ENCODE measurements at places on chromosomes 1 and 21.
A peak's percentile ranks its signal among the peaks of the same experiment; 100 is the strongest.

DNA sequence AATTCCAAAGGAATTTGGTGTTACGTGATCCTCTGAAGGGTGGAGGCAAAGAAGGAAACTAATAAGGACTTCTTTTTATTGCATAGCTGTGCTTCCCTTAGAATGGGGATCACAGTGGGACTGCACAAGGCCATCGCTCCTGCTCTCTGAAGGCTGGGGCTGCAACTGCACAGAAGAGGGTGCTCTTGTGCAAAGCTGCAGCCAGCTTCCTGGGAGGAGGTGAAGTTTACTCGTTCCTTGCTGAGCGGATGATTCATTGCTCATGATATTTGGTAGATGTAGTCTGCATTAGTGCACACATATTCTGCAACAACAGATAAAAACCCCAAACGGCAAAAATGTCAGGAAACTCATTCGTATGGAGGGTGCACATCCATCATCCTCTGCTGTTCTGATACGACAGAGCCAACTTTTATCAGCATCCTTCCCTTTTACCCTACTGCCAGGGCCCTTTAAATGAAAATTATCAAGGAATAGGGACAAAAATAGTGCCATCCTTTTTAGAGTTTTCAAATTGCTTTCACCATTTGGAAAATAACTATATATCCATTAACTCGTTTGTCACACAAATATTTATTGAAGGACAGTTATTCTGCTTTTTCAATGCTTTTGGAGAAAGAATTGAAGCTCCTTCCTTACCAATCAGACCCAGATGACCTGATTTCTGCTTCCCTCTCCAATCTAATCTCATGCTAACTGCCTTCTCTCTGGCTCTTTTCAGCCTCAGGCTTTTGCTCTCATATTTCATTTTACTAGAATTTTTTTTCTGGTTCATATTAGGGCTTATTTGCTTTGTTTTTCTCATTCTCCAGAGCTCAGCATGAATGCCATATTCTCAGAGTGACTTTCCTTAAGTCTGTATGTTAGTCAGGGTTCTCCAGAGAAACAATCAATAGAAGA is 263.6 kb downstream of the DUSP10 start:
- peak; percentile 56 for DNase-seq

- no peak for DNase-seq
Measured at GRCh38 chr1:183303901-183304300, 114.3 kb downstream of the NMNAT2 start.

DNA sequence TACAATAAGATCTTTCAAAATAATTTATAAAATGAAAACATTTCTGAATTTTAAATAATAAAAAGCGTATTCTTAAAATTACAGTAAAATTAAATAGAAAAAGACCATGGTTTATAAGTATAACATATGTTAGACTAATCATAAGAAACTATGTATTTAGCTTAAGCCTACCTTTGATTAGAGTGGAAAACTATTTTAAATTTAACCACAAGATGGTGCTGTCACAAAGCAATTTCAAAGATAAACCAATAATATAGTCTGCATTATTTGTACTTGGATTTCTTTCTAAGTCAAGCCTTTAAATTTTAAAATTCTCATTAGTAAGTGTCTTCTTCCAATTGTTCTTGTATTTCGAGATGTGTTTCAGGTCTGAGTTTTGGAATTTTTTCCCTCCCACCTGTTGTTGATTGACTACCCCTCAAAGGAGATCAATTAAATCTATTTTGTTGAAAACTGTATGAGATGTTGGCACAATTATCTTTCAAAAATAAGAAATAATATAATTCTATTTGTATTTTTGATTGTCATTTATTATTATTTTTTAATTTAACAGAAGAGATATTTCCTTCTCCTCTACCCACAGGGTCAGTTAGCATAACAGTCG is 459.8 kb downstream of the KCNT2 start:
- no peak for DNase-seq

DNA sequence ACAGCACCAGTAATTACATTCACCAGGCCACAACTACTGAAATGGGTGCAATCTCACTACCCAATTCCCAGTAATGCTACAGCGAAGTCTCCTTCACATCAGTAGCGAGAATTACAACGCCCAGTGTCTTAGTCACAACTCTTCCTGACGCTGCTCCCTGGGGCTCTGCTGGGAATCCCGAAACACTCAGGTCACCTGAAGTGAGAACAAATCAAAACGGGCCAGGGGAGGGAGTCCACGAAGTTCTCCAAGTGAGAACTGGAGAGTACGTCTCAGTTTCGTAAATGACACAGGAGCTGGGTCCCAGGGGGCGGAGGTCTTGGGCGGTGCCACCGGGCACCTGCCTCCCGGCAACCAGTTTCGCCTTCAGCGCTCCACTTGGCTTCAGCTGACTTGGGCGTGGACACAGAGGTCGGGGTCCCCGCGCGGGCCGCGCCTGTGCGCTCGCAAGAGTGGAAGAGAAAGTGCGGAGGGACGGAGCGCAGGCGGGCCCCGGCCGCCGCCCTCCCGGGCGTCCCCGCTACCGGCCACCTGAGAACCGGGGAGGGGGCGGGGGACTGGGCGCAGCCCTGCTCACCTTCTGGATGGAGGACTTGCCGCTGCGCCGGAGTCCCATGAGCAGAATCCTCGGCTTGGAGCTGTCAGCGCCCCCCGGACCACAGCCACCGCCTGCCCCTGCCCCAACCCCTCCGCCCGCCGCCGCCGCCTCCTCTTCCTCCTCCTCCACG is 575 bp downstream of the RRAGC start:
- peak; percentile 32 for DNase-seq

- no peak for DNase-seq
Measured at GRCh38 chr1:2081326-2081885, 31.2 kb downstream of the PRKCZ start.

GRCh38 chr1:116902723-116903383 is 6.9 kb upstream of the PTGFRN start:
- DNase-seq: no peak

DNA sequence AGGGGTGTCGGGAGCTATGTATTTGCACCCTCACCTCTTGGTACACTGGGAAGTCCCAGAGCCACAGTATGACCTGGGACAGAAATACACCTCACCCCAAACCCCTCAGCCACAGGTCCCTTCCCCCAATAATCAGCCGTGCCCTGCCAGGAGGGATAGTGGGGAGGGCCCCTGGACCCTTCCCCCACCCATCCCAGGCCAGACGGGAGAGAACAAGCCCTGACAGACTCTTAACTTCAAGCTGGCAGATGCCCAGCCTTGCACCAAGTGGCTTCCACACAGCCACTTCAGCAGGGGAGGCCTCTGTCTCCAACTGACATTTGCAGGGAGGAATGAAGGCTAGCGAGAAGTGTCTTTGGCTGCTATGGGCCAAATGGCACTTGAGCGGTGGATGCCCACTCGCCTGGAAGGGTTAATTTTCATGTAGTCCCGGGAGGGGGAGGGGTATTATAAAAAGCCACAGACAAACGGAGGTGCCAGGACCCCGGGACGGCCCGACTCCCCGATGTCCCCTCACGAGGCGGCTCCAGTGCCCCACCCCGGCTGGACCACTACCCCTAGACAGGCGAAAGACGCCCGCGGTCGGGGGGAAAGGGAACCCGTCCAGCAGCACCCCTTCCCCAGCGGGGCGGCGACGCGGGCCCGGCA is 495 bp downstream of the SYNC start:
- no peak for DNase-seq

Data from activated CD4-positive, alpha-beta T cell treated with anti-CD3 and anti-CD28 coated beads for 4 hours (primary cell).